ENCODE measurements at places on chromosomes 3 and 15.

DNA sequence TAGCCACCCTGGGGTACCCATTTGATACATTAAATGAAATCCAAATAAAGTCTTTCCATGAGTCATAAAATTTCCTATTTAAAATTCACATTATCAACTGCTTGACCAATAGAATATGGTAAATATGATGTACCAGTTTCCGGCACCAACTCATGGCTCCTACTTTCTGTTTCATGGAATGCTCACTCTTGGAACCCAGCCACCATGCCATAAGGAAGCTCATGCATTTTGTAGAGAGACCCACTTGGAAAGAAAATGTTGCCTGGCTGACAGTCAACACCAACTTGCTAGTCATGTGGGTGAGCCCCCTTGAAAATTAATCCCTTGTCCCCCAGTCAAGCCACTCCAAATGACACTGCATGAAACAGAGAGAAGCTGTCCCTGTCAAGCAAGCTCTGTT lies 57.2 kb downstream of the WWTR1 start:
- no peak for DNase-seq

- DNase-seq, result no peak
Measured at GRCh38 chr3:57451150-57451846, 92.8 kb downstream of the DNAH12 start.

GRCh38 chr3:154764856-154765640 lies 315.1 kb upstream of the MME start:
- DNase-seq, result no peak

- no peak for DNase-seq
Measured at GRCh38 chr3:144643771-144644198, 672.2 kb downstream of the DIPK2A start.

DNA sequence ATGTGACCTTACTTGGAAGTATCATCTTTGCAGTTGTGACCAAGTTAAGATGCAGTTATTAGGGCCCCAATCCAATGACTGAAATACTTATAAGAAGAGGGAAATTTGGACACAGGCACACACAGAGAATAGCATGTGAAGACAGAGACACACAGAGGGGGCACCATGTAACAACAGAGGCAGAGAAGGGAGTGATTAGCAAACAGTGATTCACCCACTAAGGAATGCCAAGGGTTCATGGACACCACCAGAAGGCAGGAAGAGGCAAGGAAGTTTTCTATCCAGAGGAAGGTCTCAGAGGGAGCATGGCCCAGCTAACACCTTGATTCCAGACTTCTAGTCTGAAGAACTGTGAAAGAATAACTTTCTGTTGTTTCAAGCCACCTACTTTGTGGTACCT lies 25.0 kb downstream of the SIDT1 start:
- DNase-seq, result no peak

GRCh38 chr15:58419803-58420524 lies 11.8 kb upstream of the LIPC start:
- no peak for DNase-seq

DNA sequence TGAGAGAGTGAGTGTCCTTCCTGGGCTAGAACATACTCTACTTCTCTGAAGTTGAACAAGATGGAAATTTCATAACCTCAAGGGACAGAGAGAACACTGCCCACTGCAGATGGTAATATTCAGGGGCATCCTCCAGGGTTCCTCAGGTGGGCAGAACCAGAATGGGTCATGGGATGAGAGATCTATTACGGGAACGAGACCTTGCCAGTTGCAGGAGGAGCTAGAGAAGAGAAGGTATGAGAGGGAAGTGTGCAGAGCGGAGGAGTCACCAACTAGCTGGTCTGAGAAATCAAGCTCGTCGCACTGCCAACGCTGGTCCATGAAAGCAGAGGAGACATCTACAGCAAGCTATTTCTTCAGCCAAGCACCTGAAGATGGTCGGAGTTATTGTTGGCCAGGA lies 184.7 kb downstream of the TJP1 start:
- no peak for DNase-seq

DNA sequence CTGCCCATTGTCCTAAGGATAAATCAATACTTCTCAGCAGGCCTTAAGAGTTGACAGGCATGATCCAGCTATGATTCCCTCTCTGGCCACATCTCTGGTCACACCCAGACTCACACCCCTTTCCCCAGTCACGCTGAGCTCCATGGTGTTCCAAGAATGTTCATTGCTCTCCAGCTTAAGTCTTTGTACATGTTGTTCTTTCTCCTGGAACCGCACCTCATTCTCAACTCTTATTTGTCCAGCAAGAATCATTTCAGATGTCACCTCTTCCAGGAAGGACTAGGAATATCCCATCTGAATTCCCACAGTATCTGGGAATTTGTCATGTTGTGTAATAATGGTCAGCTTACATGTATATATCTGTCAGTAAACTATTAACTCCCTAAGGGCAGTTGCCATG lies 118.3 kb upstream of the GALNT15 start:
- DNase-seq, result no peak
